ENCODE measurements at places on chromosomes 1 and 21. TPM values are rescaled to one million over a fixed set of nuclear protein-coding genes. Genes with fewer than 3 reads are reported as not detected.

DNA sequence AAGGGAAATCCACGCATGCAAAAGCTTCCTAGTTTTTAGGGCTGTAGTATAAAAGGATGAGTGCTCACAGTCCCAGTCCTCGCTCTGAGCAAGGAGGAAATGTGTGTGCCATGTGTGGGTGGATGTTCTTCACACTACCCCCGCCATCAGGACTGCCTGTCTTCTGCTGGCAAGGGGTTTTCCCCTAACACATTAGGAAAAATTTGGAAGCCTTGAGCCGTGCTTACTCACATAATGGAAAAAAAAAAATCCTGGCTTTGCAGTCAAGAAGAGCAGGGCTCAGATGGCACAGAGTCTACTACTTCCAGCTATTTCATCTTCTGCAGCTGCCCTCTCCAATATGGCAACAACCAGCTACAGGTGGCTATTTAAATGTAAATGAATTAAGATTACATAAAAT lies 363.1 kb downstream of the PLPP3 start:
- DNase-seq, result no peak

The OR4F16 gene
- polyA plus RNA-seq, result not detected

DNA sequence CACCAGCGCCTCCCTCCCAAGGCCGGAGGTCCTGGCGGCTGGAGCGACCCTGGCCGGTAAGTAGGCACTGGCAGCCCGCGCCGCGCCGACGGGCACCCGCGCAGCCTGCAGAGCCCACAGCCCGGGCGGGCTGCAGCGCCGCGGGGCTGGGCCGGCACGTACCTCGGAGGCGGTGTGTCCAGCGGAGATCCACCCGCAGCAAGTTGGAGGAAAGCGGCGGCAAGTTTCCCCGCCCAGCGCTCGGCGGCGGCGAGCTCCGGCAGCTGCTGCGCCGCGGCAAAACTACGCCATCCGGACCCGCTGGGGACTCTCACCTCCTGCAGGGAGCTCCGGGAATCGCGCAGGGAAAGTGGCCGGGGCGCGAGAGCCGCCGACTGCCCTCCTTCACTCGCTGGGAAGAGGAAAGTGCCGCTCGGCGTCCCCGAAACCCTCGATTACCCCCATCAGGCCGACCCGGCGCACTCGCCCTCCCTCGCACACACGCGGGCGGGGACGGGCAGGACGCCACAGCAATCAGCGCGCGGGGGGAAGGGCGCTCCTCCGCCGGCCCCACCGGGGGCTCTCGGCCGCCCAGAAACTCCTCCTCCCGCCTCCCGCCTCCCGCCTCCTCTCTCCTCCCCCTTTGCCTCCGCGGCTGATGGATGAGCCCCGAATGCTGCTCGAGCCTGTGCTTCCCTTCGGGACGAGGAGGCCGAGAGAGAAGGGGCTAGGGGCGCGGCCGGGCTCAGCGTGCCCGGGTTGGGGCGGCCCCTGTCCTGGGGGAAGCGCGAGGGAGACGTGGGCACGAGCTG lies at the start of gene TGFBR3:
Gene TGFBR3 (minus strand): TSS at position 436 of the 791 bp plus-strand sequence. CDS start 24,620 bp downstream, outside the sequence.
- DNase-seq, result peak; percentile 97

DNA sequence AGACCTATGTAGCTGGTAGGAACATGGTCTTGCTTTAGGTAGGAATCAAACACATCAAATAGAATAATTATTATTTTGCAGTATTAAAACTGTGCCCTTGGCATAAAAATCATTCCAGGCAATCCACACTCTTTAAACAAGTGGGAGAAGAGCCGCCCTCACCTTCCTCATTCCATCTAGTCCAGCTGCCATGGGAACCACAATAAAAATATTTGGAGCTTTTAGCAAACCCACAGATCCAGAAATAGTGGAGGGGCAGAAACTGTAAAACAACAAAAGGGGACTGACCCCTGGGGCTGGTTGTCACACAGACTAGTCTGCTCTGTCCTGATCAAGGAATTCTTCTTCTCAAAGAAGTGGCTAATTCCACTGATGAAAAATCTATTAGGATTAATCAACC lies 61.6 kb downstream of the PTPRC start:
- DNase-seq, result no peak

The ST6GALNAC5 gene
- polyA plus RNA-seq, result 8.6 TPM

The SLC5A3 gene
- polyA plus RNA-seq, result 11.9 TPM

DNA sequence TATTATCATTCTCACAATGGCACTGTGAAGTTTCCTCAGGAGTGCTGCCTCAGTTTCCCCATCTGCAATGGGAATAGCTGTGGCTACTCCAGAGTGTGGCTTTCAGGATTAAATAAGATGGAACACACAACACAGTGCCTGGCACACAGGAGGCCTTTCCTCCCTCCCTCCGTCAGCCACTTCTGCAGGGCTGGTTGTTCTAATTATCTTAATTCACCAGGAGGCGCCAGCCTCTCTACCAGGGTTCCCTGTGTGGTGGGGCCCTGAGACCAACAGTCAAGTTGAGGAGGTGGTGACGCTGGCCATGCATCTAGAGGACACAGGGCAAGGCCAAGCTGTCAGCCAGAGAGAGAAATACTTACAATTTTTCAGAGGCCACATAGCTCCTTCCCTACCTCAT lies 6.3 kb upstream of the FOXO6 start:
- no peak for DNase-seq

The CYYR1 gene
- polyA plus RNA-seq, result 94.2 TPM

GRCh38 chr1:154611150-154611862 lies 3.3 kb upstream of the ADAR start:
- no peak for DNase-seq

The DNALI1 gene
- polyA plus RNA-seq, result 54.5 TPM

Measured in right lung (tissue), 10 donors.